ENCODE measurements at places on chromosomes 3 and 15.

GRCh38 chr3:149403443-149403842 is 26.0 kb upstream of the TM4SF1 start:
- DNase-seq = no peak

DNA sequence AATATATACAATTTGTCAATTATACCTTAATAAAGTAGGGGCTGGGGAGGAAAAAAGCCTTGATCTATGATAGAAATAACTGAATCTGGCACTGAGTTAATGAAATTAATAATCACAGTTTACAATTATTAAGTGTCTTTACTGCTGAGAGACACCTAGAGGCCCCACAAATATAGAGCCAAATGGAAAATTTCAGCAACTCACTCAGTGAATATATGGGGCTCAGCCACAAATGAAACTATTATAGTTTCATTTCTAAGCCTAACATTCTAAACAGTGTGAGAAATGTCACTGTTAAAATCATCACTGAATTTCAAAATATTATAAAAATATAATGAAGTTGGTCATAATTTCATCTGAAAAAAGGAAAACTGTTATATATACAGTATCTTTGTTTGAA is 40.3 kb downstream of the GNB4 start:
- DNase-seq = no peak

DNA sequence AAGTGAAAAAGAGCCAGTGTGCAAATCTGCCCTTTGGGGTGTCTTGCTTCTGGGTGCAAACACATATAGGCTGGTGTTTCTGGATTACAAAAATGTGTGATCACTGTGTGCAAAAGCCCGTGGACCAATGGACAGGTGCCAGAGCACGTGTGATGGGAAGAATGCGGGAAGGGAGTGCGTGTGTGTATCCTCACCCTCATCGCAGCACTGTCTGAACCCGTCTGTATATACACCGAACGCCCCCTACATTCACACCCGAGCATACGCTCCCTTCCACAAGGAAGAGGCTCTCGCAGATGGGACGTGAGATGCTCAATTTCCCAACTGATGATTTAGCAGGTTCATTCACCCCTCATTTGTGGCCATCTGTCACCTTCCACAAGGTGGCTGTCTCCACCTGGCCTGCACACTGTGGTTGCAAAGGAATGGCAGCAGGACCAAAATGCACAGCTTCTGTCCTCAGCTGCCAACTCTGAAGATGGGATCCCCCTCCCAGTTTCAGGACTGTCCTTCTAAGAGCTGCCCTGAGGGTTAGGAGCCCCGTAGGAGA is 19.4 kb upstream of the SLC6A1 start:
- no peak for DNase-seq

DNA sequence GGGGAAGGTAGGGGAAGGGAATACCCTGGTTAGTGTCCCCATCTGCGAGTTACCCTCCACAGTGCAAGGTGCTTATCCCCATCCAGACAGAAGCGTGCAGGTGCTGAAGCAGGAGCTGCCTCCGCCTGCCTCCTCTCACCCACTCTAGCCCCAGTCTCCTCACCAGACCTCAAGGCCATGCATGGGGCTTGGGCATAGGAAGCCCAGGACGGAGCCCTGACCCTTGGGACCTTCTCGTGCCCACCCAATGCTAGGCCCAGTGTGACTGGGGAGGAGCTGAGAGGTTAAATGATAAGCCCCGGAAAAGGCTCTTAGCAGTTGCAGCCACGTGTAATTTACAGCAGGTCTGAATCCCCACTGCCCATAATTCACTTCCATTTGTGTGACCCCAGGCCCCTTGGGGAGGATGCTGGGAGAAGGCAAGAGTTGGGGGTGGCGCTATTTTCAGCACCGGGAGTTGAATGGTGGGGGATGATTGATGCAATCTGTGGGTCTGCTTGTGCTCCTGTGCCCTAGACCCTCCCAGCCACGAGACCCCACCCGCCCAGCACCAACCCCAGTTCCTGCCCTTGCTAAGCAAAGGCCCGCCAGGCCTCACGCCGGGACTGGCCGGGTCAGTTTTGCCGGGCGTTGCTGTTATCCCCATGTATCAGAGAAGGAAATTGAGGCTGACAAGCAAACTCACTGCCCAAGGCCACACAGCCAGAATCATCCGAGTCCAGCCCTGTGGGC is 14.5 kb upstream of the PLXND1 start:
- no peak for DNase-seq

DNA sequence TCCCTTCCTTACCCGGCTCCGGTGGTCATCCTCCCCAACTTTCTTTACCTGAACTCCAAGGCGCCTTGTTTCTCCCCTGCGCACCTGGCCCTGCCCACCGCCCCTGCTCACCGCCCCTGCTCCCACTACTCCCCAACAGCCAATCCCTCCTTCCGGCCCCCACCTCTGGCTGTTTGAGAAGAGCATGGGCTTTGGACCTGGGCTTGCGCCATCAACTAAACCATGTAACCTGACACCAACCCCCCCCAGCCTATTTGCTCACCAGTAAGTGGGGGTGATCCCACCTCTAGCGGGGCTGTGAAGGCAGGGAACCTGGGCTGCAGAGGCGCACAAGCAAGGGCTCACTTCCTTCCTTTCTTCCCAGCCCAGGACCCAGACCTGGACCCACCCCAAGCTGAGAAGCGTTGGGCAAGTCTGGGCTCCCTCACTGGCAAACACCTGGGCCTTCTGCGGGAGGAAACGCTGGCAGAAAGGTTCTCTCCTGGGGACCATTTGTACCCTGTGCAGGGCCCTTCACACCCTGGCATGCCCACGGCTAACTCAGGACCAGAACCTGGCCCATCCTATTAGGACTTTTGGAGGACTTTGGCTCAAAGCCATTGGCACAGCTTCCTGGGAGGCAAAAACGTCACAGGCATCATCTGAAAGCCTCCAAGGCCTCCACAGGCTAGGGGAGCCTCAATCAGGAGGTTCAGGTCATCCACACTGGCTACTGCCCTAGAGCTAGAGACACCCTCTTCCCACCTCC is at the start of gene PLXNB1:
Gene PLXNB1 (minus strand): TSS at position 127 of the 748 bp plus-strand sequence. CDS start 5,475 bp downstream, outside the sequence.
- DNase-seq = no peak

DNA sequence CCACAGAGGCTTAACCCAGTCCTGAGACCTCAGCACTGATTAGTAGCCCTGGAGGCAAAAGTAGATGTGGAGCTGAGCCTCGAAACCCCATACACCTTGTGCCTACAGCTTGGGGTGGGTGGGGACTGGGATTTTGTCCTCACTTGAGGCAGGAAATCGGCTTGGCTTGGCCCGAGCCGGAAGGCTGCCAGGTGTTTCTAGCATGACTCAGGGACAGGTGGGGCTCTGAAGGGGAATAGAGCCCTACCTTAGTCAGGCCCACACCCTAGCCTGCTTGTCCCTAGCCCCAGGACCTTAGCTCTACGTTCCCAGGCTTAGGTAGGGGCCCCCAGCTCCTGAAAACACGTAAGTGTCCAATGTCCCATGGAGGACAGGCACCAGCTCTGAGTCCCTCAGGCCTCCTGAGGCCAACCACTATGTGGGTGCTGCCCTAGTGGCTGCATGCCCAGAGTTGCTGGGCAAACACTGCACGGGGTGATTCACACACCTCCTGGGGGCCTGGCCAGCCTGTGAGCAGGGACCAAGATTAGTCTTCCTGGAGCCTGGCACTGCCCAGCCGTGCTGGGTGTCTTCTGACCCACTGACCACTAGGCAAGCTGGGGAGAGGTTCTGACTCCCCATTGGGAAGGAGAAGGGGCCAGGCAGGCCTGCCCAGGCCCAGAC is 3.1 kb downstream of the MST1R start:
- DNase-seq = no peak

Data from non-pigmented ciliary epithelial cell (primary cell).